ENCODE measurements at places on chromosomes 5 and 9. TPM values are rescaled to one million over a fixed set of nuclear protein-coding genes. Genes with fewer than 3 reads are reported as not detected.

DNA sequence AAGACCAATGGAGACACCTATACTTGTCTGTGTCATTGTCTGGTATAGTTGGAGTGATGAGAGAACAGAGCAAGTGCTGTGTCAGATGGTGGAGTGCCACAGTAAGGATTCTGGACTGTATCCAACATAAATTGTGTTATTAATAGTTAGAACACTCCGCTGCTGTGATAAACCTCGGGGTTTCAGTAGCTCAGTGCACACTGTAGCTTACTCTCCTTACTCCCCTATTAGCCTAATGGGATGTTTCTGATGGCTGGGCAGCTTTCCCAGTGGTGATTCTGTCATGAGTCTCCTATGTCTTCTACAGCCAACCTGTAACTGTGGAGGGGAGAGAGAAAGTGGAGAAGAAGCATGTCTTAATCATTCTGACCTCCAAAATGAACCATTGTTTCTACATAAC is 127.6 kb upstream of the PTCH1 start:
- H3K4me3 ChIP-seq, result no peak overlapping the region
- H3K27me3 ChIP-seq, result no peaks in the 10 kb centered on the region
- no peaks in the 10 kb centered on the region for H3K36me3 ChIP-seq
- H3K27ac ChIP-seq, result no peak overlapping the region

DNA sequence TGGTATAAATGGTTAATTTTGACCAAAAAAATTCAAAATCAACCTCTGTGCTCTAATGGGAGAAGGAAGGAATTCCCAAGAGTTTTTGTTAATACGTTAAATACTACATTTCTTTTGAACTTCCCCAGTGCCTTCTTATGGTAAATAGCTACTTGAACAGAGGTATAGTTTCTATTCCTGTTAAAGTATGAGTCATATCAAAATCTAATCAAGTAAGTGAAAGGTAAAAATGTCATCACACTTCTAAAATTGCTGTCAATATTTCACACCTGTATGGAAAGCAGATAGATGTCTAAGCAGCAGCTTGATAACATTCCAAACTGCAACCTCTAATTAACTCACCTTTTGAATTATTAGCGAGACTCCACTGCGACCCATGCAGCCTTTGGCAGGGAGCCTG is 214.1 kb upstream of the MEF2C start:
- DNase-seq, result no peak
- H3K4me3 ChIP-seq, result no peak overlapping the region
- no peaks in the 10 kb centered on the region for H3K4me1 ChIP-seq
- no peaks in the 10 kb centered on the region for H3K27me3 ChIP-seq
- H3K27ac ChIP-seq, result no peak overlapping the region
- H3K36me3 ChIP-seq, result no peaks in the 10 kb centered on the region

- H3K4me1 ChIP-seq, result no peaks in the 10 kb centered on the region
- no peaks in the 10 kb centered on the region for H3K27me3 ChIP-seq
- DNase-seq, result no peak
- H3K36me3 ChIP-seq, result no peaks in the 10 kb centered on the region
- H3K4me3 ChIP-seq, result no peak overlapping the region
Measured at GRCh38 chr9:2502760-2503159, 118.8 kb upstream of the VLDLR start.

- peaks cover 13% of the 10 kb centered on the region for H3K4me1 ChIP-seq
- H3K36me3 ChIP-seq, result no peaks in the 10 kb centered on the region
- H3K4me3 ChIP-seq, result no peak overlapping the region
- H3K27ac ChIP-seq, result no peak overlapping the region
- no peaks in the 10 kb centered on the region for H3K27me3 ChIP-seq
- DNase-seq, result peak; percentile 35
Measured at GRCh38 chr5:78659714-78660113, 11.1 kb upstream of the LHFPL2 start.

GRCh38 chr5:135827965-135828781 is 6.3 kb upstream of the SLC25A48 start:
- H3K4me3 ChIP-seq, result no peak overlapping the region
- no peak for DNase-seq
- peaks cover 9% of the 10 kb centered on the region for H3K27me3 ChIP-seq
- H3K27ac ChIP-seq, result no peak overlapping the region
- H3K4me1 ChIP-seq, result peaks cover 3% of the 10 kb centered on the region

DNA sequence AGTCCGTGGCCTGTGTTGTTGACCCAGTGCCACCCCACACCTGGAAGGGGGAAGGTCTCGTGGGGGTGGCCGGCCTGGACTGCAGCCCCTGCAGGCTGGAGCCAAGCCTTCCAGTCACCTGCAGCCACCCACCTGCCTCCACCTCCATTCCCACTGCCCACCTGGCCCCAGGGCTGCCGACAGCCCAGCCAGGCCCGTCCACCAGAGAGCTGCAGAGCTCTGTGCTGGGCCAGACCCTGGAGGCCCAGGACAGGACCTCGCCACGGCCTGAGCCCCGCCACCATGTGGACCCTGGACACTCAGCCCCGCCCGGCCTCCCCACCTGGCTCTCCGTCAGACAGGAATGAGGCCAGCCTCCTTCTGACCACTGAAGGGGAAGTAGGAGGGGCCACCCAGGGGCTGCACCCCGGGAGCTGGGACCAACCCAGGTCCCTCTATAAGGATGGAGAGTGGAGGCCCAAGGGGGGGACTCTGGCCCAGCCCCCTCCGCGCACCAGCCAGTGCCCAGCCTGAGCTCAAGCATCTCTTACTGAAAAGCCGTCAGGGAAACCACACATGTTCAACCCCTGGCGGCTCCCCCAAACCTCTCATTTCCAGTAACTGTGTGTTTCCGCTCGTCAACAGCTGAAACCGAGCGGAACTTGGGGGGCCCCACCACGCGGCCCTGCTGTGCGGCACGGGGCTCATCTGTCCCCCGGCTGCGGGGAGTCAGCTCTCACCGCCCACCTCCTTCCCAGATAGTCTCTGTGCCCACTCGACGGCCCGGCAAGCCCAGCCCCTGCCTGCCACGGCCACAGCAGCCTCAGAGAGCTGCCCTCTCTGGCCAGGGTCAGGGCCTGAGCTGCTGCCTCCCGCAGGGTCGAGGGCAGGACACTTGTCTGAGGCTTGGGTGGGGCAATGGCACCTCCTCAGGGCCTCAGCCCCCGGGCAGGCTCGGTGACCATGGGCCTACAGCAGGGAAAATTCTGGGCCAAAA is 12.8 kb downstream of the NOTCH1 start:
- H3K36me3 ChIP-seq, result no peaks in the 10 kb centered on the region
- H3K4me1 ChIP-seq, result peaks cover 22% of the 10 kb centered on the region

The ANKRD18B gene
- total RNA-seq, result 13.3 TPM

The CDK7 gene
- total RNA-seq, result 46.6 TPM

GRCh38 chr9:109046346-109046745 is 33.0 kb upstream of the CTNNAL1 start:
- H3K4me3 ChIP-seq, result no peak overlapping the region
- no peak overlapping the region for H3K27ac ChIP-seq
- no peaks in the 10 kb centered on the region for H3K4me1 ChIP-seq
- peaks cover 88% of the 10 kb centered on the region for H3K36me3 ChIP-seq

GRCh38 chr5:1335540-1336095 is 9.3 kb downstream of the CLPTM1L start:
- H3K27me3 ChIP-seq, result no peaks in the 10 kb centered on the region
- no peak overlapping the region for H3K27ac ChIP-seq
- H3K36me3 ChIP-seq, result peaks cover 11% of the 10 kb centered on the region
- peaks cover 9% of the 10 kb centered on the region for H3K4me1 ChIP-seq
- no peak overlapping the region for H3K4me3 ChIP-seq
- no peak for DNase-seq

- peaks cover 5% of the 10 kb centered on the region for H3K4me1 ChIP-seq
- no peaks in the 10 kb centered on the region for H3K36me3 ChIP-seq
- no peaks in the 10 kb centered on the region for H3K27me3 ChIP-seq
- H3K4me3 ChIP-seq, result no peak overlapping the region
- DNase-seq, result no peak
Measured at GRCh38 chr5:140223567-140223966, 48.6 kb downstream of the CYSTM1 start.

GRCh38 chr5:136308212-136308795 is 57.0 kb downstream of the TRPC7 start:
- H3K4me3 ChIP-seq, result no peak overlapping the region
- H3K27me3 ChIP-seq, result peaks cover 4% of the 10 kb centered on the region
- H3K4me1 ChIP-seq, result no peaks in the 10 kb centered on the region
- DNase-seq, result no peak

DNA sequence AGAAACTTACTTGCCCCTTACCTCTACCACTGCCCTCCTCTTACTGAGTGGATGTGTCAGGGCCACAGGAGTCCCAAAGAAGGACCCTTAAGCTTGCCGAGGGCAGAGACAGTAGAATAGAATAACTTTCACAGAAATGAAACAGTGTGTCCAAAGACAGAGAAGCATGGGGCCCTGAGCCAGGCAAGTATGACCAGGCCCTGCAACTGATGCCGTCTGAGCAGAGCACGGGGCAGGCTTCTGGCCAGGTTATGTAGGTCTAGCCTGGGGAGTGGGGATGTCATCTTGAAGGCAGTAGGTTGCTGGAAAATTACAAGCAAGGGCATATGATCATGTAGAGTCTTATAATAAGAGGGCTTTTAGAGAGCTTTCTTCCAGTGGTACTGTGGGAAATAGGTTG is 415.4 kb downstream of the KDM4C start:
- DNase-seq, result no peak
- no peaks in the 10 kb centered on the region for H3K4me1 ChIP-seq
- no peak overlapping the region for H3K4me3 ChIP-seq
- H3K27ac ChIP-seq, result no peak overlapping the region
- H3K36me3 ChIP-seq, result no peaks in the 10 kb centered on the region

- H3K4me3 ChIP-seq, result no peak overlapping the region
- peaks cover 19% of the 10 kb centered on the region for H3K4me1 ChIP-seq
- peak overlapping the region; percentile 19 for H3K27ac ChIP-seq
- no peaks in the 10 kb centered on the region for H3K27me3 ChIP-seq
Measured at GRCh38 chr5:111681414-111682120, 75.4 kb downstream of the NREP start.

The TYRP1 gene
- 0.04 TPM for total RNA-seq

DNA sequence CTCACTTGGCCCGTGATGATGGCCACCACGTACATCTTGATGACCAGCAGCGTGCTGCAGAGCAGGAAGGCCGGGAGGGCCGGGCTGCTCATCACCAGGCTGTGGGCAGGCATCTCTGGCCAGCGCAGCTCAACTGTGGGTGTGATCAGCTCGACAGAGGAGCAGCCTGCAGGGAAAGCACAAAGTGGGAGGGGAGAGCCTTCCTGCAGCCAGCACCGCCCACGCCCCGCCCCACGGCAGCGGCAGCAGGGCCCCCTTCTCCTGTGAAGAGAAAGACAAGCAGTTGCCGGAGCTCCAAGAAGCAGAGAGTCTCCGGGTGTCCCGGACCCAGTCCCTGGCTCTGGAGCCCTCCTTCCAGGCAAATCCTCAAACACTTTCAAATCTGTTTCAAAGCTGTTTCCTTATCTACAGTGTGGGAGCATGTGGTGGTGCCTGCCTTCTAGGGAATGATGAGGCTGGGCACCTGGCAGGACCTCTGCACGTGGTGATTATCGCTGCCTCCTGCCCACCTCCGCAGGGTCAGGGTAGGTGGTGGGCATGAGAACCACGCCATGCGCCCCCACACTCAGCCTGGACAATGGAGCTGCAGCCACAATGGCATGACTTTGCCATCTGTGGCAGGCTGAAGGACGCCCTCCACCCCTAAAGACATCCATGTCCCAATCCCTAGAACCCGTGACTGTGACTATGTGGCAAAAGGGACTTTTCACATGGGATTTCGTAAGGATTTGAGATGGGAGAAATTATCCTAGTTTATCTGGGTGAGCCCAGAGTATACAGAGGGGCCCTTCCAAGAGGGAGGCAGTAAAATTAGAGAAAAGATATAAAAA is at the start of gene PTGES:
Gene PTGES, minus strand, starts transcription at position 143 of the 830 bp plus-strand sequence. Its CDS starts 30 bp downstream, at position 113.
- peaks cover 20% of the 10 kb centered on the region for H3K4me1 ChIP-seq
- no peaks in the 10 kb centered on the region for H3K36me3 ChIP-seq
- H3K27me3 ChIP-seq, result peaks cover 9% of the 10 kb centered on the region
- H3K4me3 ChIP-seq, result no peak within 1 kb of the TSS
- no peak within 1 kb of the TSS for H3K27ac ChIP-seq

DNA sequence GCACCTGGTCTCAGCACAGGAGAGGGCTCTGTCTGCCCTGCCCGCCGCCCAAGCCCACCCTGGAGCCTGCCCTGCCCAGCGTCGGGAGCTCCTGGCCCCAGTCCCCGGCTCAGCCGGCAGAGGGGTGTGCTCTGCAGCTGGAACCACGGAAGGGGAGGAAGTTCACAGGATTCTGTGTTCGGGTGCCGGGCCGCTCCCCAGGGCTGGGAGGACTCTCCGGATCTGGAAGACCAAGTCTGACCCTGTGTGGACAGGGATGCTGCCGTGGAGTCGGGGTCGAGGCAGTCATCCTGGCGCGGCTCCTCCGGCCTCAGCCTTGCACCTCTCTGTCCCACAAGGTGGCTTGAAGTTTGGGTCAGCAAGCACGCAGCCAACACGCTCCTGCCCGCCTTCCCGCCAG is 78.6 kb downstream of the KCNT1 start:
- H3K27ac ChIP-seq, result no peak overlapping the region
- H3K27me3 ChIP-seq, result peaks cover 20% of the 10 kb centered on the region
- no peaks in the 10 kb centered on the region for H3K4me1 ChIP-seq
- no peaks in the 10 kb centered on the region for H3K36me3 ChIP-seq

GRCh38 chr9:90165281-90165680 is 477.3 kb downstream of the DIRAS2 start:
- no peak overlapping the region for H3K27ac ChIP-seq
- DNase-seq, result no peak
- no peak overlapping the region for H3K4me3 ChIP-seq
- no peaks in the 10 kb centered on the region for H3K36me3 ChIP-seq

GRCh38 chr9:4305065-4305985 is 5.5 kb upstream of the GLIS3 start:
- H3K27me3 ChIP-seq, result no peaks in the 10 kb centered on the region
- H3K4me1 ChIP-seq, result peaks cover under 1% of the 10 kb centered on the region
- DNase-seq, result no peak
- H3K27ac ChIP-seq, result no peak overlapping the region
- H3K4me3 ChIP-seq, result no peak overlapping the region

The CATSPER3 gene
- not detected for total RNA-seq
